ENCODE measurements at places on chromosomes 2 and 18. TPM values are rescaled to one million over a fixed set of nuclear protein-coding genes. Genes with fewer than 3 reads are reported as not detected.

Gene ASAP2
- total RNA-seq, result not detected

Gene ERICH2
- total RNA-seq, result not detected

Gene COBLL1
- 0.04 TPM for total RNA-seq

Gene LRATD1
- not detected for total RNA-seq

DNA sequence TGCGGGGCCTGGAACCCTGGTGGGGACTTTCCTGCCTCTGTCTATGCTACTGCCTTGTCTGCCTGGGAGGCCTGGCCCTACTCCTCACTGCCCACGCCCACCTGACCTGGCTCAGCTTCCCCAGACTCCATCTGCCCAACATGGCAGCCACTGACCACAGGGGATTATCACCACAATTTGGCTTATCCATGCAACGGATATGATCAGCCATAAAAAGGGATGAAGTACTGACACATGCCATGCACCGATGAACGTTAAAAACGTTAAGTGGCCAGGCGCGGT, 5.9 kb upstream of the KCNF1 start:
- DNase-seq, result no peak
